ENCODE measurements at places on chromosomes 7 and 10.

GRCh38 chr10:1180836-1181235, 124.7 kb downstream of the WDR37 start:
- no peak for DNase-seq

- DNase-seq = no peak
These were observed 19.1 kb upstream of the PCGF5 start for GRCh38 chr10:91201213-91201996.

DNA sequence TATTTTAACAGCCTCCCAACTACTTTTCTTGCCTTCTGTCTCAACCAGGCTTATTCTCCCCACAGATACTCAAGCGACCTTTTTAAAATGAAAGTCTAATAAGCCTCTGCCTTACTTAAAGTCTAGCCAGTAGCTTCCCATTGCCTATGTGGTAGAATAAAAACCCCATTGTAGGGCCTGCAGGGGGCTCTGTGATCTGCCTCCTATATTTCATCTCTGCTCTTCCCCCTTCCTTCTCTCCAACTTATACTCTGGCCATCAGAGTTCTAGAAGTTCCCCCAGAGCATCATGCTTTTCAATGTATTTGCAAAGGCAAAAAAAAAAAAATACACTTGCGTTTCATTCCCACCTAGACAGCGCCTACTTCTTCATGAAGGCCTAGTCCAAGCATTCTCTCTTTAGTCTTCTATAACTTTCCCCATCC, 167.7 kb upstream of the ADO start:
- DNase-seq = no peak

DNA sequence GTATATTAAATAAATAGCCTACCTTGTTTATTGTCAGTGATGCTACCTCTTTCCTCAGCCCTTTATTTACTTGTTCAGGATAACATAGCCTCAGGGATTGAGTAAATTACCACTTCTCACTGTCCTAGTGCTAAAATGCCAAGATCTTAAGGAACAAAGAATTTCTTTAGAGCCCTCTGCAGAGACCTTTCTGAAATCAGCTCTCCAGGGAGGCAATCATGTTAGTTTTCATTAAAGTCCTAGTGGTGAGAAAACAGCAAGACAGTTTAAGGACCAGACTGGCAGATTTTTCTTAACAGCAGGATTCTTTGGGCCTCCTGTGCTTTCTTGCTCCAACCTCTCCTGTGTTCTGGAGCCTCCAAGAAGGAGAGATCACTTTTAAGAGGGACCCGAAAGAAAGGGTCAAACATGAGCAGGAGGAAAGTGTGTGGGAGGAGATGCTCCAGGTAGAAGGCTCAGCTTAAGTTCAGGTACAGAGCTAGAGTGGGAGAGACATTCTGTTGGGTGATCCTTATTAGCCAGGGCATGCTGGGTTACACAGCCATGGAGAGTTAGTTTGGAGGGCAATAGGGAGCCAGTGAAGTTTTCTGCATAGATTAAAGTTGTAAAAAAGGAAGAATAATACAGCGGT, 1.2 kb upstream of the PLCE1 start:
- no peak for DNase-seq
